ENCODE measurements at places on chromosomes 12 and 14.

DNA sequence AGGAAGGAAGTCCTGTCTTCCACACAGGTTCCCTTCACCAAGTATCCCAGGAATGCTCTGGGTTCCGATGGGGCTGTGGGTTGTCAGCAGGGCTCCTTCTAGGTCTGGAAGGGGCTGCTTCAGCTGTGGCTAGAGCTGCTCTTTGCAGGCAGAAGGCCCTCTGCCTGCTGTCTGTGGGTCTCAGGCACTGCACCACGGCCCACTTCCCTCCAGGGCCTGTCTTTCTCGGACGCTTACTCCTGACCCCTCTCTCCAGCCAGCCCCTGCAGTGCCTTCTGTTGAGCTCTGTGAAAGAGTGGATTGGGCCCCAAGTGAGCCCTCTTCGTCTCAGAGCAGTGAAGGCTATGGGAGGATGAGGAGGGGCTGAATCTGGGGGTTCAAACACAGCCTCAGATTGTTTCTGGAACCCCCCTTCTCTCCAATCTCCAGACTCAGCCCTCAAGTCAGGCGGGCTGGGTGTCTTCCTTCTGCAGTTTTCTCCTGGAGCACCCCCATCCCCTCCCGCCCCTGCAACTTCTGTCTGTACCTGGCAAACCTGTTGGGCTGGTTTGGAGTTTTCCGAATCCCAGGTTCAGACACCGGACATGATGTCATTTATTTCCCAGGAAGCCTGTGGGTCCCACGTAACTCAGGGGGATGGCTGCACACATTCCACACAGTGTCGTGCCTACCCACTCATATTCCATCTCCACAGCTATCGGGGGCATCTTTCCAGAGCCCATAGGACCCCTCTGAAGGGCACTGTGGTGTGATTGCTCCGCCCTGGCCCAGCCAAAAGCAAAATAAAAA lies 24.9 kb upstream of the SPPL3 start:
- no peak for DNase-seq

- no peak for DNase-seq
These were observed 166.2 kb upstream of the CPNE8 start for GRCh38 chr12:39071611-39072010.

DNA sequence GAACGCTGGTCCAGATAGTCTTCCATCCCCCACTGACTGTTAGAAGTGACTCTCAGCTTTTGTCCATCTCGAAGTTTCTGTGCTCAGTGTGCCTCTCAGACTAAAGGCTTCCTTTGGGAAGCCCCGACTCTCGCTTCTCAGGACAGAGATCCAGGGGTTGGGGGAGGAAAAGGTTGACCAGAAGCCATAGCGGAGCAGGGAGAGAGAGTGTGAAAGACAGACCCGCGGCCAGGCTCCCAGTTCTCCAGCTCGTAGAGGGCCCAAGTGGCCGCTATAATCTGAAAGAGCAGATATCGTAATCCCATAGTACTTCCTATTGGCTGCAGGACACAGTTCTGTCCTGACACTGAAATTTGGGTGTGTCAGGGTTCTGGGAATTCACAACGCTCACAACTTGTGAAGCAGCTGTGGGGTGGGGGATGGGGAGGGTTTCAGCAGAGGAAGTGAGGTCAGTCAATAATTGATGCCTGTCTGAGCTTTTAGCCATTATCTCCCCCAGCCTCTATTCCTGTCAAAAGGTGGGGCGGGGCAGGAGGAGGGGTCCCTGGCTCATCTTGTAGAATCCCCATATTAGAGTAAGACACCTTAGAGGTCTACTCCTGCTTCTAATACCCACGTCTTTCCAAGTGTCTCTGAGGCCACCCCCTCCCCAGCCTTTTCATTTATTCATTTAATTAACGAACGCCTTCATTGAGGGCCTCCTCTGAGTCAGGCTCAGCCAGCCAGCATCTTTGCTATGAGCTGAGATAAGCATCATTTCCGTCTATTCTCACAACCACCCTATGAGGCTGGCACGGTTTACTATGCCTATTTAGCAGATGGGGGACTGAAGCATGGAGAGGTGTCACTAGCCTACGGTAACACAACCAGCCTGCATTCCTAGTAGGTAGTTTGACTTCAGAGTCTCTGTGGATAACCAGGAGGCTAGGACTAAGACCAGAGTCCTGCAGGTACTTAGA lies 1.6 kb upstream of the ACVRL1 start:
- DNase-seq: no peak

- DNase-seq: no peak
These were observed 5.9 kb downstream of the MMP17 start for GRCh38 chr12:131833896-131834641.

DNA sequence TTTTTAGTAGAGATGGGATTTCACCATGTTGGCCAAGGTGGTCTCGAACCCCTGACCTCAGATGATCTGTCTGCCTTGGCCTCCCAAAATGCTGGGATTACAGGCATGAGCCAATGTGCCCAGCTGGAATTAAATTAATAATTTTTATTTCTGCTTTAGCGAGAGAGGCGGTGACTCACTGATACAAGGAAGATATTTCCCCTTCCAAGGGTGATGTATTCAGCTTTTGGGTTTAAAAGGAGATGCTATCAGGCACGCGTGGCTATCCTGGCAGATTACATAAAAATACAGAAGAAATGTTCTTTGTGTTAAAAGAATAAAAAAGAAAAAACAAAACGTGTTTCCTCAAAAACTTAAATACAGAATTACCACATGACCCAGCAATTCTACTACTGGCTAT lies 12.4 kb upstream of the P2RX7 start:
- DNase-seq: no peak

DNA sequence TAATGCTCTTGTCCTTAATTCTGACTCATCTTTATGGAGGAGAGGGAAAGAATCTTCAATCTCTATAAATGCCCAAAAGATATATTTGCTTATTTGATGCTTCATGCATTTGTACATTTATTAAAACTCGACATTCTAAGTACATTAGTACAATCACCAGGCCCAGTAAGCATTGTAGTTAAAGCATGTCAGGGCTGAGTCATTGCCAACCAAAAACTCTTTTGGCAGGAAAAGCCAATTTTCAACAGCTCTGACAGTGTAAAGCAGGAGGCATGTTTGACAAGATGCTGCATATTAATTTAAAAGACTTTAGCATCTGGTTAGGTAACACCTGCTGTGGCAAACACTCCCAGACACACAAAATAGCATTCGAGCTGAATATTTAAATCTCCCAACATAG lies 290.9 kb downstream of the PPFIA2 start:
- DNase-seq: no peak

- DNase-seq: no peak
These were observed 359.0 kb downstream of the NAV3 start for GRCh38 chr12:78189656-78190055.

GRCh38 chr12:107145397-107145796 lies 52.0 kb upstream of the CRY1 start:
- no peak for DNase-seq

DNA sequence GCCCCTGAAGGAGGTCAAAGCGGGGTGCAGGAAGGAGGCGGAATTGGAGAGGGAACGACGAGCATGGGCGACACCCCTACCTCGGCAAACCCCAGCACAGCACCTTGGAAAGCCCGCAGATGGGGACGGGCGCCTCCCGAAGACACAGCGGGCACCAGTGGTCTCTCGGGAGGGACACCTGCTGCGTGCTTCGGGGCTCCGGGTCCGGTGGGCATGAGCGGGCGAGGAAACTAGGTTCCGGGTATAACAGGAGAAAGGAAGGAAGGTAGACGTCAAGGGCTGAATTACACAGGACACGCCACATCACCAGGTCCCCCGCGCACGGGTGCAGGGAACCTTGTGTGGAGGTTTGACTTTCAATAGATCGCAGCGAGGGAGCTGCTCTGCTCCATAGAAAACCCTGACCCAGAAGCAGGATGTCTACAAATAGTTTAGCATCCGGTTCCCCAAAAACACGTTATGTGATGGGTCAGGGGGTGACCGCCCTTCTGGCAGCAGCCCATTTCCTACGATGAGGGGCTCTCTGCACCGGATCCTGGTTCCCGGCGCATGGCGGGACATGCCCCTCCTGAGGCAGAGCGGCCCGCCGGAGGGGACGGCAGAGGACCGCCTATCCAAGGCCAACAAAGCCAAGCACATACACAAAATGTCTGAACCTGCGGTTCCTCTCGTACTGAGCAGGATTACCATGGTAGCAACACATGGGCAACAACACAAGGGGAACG lies 196.9 kb downstream of the ALG10 start:
- DNase-seq: no peak

GRCh38 chr12:2011643-2012607 lies 7.7 kb upstream of the DCP1B start:
- DNase-seq: no peak

DNA sequence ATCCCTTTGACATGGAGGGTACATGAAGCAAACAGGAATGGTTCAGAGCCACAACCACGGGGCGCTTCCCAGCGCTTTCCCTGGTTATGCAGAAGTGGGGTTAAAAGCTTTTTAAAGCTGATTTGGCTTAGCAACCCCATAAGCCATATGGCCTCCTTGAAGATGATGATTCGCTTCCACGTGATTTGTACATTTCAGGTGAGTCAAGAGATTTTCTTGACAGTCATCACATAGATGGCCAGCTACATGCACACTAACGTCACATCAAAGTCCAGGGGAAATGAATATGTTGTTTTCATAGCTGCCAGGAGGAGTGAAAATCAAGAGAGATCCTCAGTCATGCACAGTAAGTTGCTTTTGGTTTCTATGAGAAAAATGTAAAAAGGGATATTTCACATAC lies 309.7 kb downstream of the TMEM132D start:
- DNase-seq: no peak

DNA sequence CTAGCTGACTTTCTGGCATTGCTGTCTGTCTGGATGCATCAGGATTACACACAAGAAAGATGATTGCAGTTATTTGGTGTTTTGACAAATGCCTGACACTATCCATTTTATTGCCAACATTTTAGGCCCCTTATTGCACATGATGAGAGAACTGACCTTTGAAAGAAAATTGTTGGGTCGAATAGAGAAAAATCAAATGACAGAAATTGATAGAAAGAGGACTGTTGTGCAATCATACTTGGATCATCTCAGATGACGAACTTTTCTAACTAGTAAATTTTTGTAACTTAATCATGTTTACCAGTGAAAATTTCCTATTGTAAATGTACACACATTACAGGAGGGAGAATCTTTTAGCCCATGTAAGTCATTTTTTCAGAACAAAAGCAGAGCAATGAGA lies 251.5 kb upstream of the USP15 start:
- no peak for DNase-seq

- DNase-seq: no peak
These were observed 52.5 kb upstream of the PELI2 start for GRCh38 chr14:56065621-56066290.

- DNase-seq: no peak
These were observed 1397.2 kb downstream of the LRFN5 start for GRCh38 chr14:43003845-43004244.

GRCh38 chr12:32270818-32271710 lies 128.3 kb upstream of the FGD4 start:
- DNase-seq: no peak

- DNase-seq: no peak
These were observed 91.9 kb downstream of the DAD1 start for GRCh38 chr14:22497144-22497423.

DNA sequence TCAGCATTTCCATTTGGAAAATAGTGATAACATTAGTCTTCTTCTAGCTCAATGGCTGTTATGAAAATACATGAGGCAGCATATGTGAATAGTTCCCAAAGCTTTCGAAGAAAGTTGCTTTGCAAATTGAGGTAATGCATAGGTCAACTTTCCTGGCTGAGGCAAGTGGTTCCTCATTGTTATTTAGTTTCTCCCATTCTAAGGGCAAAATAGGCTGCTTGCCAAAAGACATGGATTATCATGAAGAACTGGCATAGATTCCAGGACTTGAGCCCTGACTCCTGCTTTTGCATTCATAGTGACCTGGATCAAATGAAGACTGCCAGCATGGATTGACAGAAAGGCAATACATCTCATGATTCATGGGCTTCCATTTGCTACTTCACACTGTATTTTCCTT lies 35.7 kb downstream of the LRFN5 start:
- DNase-seq: no peak

- no peak for DNase-seq
These were observed 99.5 kb downstream of the FBXL14 start for GRCh38 chr12:1494856-1495255.

GRCh38 chr12:104873374-104873773 lies 84.7 kb downstream of the SLC41A2 start:
- DNase-seq: no peak
